ENCODE measurements at places on chromosomes 13 and 19.

DNA sequence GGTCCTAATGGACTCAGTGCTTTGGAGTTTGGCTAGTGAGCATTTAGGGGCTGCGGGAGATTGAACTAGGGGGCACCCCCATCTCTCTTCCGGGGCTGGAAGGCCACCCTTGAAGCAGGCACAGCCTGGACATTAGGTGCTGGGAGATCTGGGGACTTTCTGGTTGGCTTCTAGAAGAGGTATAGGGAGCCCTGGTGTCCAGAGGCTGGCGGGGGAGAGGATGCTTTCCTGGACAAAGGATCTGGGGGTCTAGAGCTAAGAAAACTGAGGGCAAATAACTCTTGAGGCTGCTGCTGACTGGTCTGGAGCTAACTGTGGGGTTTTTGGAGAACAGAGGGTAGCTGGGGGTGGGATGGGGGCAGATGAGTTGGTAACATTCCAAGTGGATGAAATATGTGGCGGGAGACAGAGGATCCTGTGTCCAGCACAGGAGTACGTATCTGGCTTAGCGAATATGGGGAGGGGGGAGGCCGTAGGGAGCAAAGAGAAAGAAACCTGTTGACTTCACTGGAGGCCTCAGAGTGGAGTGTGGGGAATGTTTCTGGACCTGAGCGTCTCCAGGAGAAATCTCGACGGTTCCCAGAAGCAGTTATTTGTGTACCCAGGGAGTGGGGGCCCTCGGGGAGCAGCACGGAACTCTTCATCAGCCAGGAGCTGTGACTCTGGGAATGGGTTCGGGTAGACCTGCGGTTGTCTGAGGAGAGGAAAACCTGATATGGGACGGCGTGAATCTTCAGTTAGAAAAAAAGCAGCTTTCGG lies 1.4 kb downstream of the HNRNPUL1 start:
- peak; percentile 63 for DNase-seq

- no peak for DNase-seq
These were observed 581.6 kb upstream of the SGCG start for GRCh38 chr13:22599156-22599555.

- no peak for DNase-seq
These were observed 170.5 kb downstream of the DNAJC15 start for GRCh38 chr13:43193789-43194420.

DNA sequence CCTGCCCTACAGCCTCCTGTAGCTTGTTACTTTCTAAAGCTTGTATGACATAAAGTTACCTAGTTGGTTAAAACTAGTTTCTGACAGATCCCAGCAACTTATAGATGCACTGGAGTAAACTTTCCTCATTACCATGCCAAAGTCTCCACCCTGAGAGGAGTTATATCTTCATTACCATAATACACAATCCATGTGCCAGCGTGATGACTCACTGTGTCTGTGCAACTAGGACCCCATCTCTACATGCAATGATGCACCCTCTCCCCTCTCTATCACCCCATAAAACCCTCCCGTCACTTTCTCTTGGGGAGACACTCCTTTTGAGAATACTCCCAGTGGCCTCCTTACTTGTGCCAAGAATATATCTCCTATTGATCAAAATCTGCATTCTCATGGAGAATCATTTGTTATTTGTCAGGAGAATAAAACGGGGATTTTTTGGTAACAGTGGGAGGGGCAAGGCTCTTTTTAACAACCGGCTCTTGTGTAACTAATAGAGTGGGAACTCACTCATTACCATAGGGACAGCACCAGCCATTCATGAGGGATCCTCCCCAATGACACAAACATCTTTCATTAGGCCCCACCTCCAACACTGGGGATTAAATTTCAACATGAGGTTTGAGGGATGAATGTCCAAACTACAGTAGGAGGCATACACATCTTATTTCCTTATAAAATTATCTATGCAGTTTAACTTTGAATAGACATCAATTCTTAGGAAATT lies 235.1 kb upstream of the ATXN8OS start:
- DNase-seq: no peak

GRCh38 chr13:93411186-93411680 lies 184.6 kb downstream of the GPC6 start:
- no peak for DNase-seq

DNA sequence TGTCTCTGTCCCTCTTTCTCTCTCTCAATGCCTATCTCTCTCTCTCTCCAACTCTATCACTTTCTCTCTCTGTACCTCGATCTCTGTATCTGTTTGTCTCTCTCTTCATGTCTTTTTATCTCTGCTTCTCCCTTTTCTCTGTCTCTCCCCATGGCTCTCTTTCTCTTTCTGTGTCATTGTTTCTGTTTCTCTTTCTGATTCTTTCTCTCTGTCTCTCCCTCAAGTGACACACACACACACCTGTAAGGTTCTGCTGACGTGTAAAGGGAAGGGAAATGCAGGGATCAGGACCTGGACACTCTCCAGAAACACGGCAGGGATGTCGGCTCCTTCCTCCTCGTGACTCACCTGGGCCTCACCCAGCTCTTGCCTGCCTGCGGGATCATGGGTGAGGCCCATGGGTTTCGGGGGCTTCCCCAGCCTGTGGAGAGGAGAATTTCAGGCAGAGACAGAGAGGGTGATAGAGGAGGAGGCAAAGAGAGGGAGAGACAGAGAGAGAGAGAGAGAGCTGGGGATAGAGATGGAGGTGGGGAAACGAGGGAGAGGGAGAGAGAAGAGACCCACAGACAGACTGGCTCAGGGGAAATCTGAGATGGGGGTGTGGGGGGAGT lies 5.4 kb upstream of the PLAUR start:
- DNase-seq: no peak

DNA sequence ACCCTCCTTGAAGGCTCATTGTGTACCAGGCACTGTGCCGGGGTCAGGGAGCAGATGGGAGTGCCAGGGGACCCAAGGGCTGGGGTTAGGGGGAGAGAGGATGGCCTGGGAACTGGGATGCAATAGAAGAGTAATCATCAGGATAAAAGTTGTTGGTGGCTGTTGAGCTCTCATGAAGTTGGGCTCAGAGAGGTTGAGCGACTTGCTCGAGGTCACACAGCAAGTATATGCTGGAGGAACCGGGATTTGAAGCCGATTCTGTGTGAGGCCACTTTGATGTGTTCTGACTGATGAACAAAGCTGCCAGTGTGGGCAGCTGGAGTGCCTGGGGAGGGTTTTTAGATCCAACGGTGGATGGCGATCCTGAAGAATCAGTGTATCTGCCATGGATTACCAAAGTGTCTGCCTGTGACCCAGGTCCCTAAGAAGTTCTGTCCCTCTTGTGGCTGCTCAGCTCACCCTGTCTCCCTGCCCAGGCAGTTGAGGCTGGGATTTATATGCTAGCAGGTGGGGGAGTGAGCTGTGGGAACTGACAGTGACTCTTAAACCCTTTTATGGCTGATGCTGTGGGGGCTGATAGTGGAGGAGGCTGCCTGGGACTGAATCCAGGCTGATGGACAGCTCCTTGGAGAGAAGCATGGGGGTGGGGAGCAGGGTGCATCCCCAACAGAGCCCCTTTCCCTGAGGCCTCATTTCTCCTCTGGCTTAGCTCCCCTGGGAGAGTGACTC lies 8.3 kb downstream of the ARHGEF18 start:
- DNase-seq: no peak

DNA sequence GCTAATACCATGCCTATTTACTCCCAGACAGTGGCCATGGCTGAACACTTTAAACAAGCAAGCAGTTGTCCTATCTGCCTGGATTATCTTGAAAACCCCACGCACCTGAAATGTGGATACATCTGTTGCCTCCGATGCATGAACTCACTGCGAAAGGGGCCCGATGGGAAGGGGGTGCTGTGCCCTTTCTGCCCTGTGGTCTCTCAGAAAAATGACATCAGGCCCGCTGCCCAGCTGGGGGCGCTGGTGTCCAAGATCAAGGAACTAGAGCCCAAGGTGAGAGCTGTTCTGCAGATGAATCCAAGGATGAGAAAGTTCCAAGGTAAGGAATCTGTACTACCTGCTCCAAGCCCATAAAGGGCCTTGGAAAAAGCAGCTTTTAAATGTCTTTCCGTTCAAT lies 8.6 kb downstream of the RFPL4AL1 start:
- DNase-seq: no peak

GRCh38 chr13:104594806-104595205 lies 1528.6 kb upstream of the SLC10A2 start:
- no peak for DNase-seq

DNA sequence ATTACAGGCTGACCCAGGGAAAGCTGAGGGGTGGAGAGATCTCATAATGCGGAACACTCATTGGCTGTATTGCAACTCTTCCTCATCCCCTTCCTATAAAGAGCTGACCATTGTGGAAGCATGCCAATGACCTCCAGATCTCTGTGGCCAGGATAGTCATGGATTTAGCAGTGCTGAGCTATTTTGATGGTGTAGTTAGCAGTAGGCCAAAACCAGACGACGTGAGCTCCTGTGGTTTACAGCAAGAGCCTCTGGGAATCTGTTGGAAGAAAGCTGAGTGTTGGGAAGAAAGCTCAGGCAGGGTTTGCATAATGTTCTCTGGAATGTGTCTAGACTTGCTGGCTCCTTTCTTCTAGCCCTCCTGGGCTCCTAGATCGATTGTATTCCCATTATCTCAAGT lies 187.5 kb upstream of the GPC6 start:
- no peak for DNase-seq

DNA sequence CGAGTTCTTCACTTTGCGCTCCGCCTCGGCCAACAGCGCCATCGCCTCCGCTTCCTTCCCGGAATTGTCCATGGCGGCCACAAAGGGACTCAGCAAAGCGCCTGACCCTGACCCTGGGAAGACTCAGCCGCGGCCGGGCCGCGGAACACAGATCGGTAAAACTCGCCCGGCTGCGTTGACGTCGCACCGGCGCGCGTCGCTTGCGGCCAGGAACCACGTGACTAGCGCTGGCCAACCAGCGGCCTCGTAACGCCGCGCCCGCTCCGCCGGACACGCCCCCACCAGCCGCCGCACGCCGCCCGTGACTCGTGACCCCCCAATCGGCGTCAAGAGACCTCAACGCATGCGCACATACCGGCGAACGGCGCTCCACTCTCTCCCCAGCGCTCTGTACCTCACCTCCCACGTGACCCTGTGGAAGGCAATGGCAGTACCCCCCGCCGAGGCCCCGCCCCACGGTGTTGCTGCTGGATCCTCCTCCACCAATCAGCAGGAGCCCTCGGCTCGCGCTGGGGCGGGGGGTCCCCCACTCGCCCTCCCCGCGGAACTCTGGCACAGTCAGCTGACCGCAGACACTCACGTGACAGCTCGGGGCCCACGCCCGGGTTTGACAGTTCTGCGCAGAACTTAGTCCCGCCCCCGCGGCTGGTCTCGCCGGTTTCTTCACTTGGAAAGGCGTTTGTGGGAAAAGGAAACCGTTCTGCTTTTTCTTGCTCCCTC lies at the start of gene NAPA:
NAPA (minus strand) TSS at position 195 of the 720 bp plus-strand sequence; CDS start at position 72, 123 bp downstream.
- peak; percentile 93 for DNase-seq

GRCh38 chr19:49243129-49243528 lies 81.9 kb downstream of the SLC6A16 start:
- no peak for DNase-seq

GRCh38 chr13:59519819-59520218 lies 643.9 kb downstream of the DIAPH3 start:
- no peak for DNase-seq

- no peak for DNase-seq
These were observed 12.3 kb downstream of the WDFY2 start for GRCh38 chr13:51596541-51596940.

- DNase-seq: peak; percentile 61
These were observed 39.1 kb downstream of the TRPM4 start for GRCh38 chr19:49196527-49197240.

DNA sequence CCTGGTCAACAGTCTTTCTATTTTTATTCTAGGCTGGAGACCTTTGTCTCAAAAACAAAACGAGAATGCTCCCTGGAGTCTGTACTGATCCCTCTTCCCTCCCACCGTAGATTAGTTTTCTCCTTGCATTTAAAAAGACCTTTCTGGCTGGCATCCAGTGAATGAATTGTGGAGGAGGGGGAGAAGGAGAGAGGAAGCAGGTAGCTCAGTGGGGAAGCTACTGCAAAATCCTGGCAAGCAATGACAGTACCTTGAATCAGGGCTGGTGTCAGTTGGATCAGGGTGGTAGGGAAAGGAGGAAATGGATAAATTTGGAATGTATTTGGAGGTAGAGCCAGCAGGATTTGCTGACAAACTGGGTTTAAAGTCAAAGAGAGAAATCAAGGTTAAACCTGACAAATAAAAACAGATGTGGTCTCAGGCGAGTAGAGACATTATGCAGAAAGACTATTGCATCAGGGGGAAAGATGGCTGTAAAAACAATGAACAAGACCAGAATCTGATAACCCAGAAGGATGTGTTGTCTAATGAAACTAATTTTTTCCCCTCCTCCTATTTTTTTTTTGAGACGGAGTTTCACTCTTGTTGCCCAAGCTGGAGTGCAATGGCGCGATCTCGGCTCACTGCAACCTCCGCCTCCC lies 3.5 kb upstream of the CYP2S1 start:
- DNase-seq: no peak

GRCh38 chr13:99311748-99312492 lies 4.7 kb upstream of the GPR183 start:
- DNase-seq: no peak

DNA sequence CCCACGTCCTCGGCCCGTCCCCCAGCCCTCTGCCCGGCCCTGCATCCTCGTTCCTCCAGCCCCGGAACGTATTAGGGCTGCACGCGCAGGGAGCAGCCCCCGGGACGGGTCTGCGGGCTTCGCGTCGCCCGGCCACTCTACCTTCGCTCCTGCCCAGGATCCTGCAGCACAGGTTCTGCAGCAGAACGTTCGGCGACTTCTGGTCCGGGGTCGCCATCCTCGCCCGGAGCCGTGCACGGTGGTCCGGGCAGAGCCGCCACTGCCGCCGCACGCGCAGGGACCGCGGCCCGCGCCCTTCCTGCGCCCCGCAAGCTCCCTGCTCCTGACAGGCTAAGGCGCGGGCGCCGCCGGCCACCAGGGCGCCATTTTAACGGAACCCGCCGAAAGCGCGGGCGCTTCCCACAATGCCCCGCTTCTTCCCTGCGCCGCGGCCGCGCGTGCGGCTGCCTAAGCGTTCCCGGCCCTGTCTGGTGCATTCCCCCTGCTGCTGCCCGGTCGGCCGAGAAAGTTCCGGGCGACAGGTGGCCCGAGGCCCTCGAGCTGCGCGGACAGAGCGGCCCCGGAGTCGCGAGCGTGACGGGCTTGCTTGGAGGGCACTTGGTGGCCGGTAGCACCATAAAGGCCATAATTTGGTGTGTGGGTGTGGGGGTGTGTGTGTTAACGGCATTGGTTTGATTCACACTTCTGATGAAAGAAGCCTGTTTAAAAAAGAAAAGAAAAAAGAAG lies at the start of gene TUBGCP3:
TUBGCP3 (minus strand) TSS at position 390 of the 726 bp plus-strand sequence; CDS start at position 217, 173 bp downstream.
- DNase-seq: peak; percentile 96

DNA sequence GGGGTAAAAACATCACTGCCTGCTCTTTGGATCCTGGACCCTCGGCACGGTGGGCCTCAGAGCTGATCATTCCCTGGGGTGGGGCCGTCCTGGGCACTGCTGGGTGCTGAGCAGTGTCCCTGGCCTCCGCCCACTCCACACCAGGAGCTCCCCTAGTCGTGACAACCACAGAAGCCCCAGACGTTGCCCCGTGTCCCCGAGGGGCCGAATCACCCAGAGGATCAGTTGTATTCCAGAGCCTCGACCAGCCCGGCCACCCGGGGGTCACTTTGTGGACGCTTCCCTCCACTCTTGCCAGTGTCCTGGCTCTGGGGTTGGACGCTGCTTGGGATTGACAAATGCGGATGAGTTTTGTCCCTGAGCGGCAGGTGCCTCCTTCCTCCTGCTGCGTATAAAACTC lies 10.2 kb downstream of the C2CD4C start:
- DNase-seq: no peak

- DNase-seq: no peak
These were observed 90.1 kb downstream of the ERCC5 start for GRCh38 chr13:102935896-102936321.

GRCh38 chr13:68170961-68171360 lies 940.8 kb upstream of the PCDH9 start:
- DNase-seq: no peak

- no peak for DNase-seq
These were observed 22.7 kb downstream of the SGCG start for GRCh38 chr13:23203516-23203915.

Measured in right kidney (tissue), 9 donors.